Stimulated activated CD4-positive, alpha-beta T cell treated with anti-CD3 and anti-CD28 coated beads, Interleukin-2, amount 100 ng/mL, for 48 hours (primary cell): ENCODE measurements at places on chromosomes 1 and 21.

DNA sequence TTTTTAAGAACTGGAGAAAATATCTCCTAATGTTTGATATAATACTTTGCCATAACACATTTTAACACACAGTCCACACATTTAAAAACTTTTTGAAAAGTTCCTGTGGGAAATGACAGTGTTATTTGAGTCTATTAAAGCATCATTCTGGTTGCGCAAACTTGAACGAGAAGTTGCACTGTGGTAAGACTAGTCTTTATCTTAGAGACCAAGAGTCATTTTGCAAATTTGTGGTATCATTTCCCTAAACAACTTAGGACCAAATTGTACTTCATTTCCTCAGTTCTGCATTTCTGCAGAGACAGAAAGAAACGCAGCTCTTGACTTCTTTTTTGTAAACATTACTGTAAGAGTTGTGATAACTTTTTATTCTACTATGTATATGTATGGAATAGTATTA lies at the start of gene RGS18:
Gene RGS18 (plus strand): TSS at position 282 of the 400 bp plus-strand sequence. CDS start 176 bp downstream, outside the sequence.
- no peak for DNase-seq

DNA sequence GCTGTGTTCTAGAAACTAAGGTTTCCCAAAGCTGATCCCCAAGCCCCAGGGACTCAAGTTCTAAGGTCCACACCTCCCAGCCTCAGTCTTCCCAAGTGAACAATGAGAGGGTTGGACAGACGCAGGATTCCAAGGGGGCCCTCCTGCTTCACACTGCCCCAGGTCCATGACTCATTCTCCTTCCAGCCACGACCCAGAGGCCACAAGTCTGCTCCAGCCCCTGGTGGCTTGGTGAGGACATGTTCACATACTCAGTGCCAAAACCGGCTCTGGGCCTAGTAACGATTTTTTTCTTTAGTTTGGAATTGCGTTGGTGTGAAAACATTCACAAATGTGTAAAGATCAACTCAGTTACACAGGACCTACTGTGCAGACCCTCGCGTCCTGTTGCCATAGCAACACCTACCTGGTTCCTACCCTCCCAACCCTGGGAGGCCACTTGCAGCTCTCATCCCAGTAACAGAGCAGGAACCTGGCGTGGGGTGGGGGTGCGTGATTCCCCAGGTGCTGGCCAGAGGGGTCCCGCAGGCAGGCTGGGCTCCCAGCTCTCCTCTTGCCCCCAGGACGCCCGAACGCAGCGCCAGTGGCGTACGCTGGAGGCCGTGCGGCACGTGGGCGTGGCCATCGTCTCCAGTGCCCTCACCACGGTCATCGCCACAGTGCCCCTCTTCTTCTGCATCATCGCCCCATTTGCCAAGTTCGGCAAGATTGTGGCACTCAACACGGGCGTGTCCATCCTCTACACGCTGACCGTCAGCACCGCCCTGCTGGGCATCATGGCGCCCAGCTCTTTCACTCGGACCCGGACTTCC lies 57.0 kb downstream of the DISP3 start:
- no peak for DNase-seq

DNA sequence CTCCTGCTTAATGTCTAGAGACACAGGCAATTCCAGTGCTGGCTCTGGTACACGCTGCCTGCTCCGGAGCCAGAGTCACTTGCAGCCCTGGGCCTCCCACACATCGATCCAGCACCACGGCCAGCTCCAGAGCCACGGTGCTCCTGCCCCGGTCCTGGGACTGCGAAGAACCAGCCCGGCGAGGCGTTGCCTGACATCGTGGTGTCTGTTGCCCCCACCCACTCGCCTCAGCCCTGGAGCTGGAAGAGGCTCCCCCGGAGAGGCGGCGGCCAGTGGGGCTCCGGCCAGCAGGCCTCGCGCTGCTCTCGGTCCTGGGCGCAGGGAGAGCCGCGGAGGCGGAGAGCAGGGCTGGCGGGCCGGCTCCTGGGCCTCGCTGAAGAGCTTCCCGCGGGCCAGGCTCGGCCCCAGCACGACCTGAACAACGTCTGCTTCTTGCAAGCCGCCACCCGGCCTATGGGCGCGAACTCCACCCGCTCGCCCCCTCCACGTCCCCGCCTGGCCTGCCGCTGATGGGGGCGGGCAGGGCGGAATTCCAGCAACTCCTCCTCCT lies 364.8 kb downstream of the CEP170 start:
- no peak for DNase-seq

DNA sequence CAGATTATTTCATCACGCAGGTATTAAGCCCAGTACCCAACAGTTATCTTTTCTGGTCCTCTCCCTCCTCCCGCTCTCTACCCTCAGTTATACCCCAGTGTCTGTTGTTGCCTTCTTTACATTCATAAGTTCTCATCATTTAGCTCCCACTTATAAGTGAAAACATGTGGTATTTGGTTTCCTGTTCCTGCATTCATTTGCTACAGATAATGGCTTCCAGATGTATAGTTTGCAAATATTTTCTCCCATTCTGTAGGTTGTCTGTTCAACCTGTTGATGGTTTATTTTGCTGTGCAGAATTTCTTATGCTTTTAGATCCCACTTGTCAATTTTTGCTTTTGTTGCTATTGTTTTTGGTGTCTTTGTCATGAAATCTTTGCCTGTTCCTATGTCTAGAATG lies 21.1 kb upstream of the KCNH1 start:
- DNase-seq = no peak

GRCh38 chr1:30099587-30100523 lies 623.5 kb downstream of the MATN1 start:
- DNase-seq = no peak

DNA sequence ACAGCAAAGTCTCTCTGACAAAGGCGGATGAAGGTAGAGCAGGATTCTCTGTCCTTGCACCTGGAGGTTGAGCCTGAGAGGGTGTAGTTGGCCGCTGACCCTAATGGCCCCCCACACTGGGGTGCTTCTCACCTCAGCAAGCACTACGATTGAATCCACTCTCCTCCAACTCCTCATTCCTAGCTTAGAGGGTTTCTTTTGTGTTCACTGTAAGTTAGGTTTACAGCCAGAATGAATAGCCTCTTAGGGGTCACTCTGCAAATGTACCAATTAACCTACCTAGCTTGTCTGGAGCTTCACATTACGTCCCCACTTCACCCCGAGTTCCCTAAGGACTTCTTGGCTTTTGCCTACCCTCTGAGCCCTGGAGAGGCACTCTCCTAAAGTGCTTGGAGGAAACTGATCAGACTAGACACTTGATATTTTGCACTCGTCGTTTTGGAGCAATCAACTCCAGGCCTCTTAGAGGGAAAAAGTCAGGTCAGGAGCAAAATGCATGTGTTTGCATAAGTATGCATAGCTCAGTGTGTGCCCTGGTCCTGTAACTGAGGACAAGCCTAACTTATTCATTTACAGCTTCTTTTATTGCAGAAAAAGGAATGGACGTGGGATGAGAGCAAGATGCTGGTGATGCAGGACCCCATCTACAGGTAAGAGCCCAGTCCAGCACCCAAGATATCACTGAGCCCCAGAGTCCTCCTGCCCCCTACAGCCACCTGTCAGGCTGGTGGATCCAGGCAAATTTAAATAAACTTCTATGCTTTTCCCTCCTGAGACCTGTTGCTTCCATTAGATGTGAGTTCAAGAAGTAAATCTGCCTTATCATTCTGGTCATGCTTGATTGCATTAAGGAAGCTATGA lies 76.4 kb downstream of the SPATA46 start:
- no peak for DNase-seq

DNA sequence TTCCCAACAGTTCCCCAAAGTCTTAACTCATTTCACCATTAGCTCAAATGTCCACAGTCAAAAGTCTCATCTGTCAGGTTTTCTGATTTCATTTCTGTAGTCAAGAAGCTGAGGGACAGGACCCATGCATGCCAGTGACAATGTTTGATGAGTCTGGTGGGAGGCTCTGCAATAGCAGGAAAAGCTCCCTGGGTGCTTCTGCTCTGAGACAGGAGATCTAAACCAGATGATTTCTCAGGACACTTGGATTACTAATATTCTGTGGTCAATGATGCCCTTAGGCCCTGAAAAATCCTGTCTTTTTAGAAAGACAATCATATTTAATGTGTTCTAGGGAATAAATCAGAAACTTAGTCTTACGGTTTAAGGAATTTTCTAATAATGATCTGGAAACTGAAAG lies 56.4 kb downstream of the PCBP3 start:
- no peak for DNase-seq

DNA sequence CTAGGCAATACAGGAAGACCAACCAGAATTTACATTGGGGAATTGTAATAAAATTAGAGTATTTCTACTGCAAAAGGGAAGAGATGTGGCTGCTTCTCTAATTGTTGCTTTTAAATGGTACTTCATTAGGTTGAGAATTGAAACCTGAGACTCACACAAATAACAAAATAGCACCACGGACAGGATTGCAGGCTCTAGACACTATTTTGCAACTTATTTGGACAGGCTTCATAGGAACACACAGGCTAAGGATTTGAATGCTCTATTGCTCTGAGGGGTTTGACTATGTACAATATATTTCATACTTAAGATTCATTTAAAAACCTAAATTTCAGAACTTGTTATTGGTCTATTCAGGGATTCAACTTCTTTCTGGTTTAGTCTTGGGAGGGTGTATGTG lies 79.6 kb downstream of the ATP1B1 start:
- DNase-seq = no peak
